ENCODE measurements at places on chromosomes 4 and X.

- no peak for DNase-seq
Observed at GRCh38 chrX:63718010-63718694, 66.9 kb downstream of the ARHGEF9 start.

DNA sequence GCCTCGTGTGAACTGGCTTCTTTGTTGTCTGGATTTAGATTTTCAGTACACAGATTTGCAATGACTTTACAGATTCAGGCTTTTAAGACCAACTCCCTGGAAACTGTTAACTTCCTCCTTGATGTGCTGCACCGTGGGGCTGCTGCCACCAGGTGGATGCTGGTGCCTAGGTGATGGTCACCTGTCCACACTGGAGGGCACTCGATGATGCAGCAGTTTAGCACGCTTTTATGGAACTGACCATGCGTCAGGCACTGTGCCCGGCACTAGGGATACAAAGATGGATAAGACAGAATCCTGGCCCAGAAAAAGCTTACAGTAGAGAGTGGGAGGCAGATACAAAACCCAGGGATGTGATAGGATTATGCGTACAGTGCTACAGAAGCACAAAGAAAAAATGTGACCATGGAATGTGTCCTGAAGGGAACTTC is 180.7 kb downstream of the CEP135 start:
- peak; percentile 22 for DNase-seq

- DNase-seq, result peak; percentile 95
Observed at GRCh38 chr4:53576676-53577372, 14.5 kb downstream of the LNX1 start.

DNA sequence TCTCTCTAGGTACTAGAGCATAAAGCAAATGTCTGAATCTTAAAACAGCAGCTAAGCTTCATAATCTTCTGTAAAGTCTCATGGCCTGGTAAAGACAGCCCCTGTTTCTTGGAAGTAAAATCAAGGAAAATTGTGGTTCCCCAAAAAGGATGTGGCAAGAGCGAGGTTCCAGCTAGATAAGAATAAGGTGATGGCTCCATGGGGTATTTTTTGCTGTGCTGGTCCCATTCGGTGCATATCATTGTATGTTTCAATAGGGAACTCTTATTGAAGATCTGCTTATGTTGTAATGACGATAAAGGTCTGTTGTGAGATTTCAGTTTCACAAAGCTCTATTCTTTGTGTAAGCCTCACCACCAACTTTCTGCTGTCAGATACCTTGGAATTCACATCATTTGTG is 316.9 kb upstream of the NOCT start:
- DNase-seq, result no peak

DNA sequence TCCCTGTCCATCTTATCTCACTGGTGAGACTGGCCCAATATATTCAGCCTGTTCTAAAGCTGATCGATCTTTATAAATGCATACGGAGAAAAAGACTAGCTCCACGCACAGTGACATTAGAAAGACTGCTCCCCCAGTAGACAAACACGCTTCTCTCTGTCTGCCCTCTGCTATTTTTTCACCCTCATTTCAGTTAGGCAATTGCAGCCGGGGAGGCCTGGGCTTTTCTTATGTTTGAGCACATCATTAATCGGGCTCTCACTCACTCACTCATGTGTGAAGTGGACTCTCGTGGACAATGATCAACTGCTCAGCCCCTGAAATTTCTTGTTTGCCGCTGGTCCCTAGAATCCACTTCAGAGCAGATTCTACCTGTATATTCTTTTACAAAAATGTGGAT is 824.7 kb upstream of the TENM3 start:
- no peak for DNase-seq

DNA sequence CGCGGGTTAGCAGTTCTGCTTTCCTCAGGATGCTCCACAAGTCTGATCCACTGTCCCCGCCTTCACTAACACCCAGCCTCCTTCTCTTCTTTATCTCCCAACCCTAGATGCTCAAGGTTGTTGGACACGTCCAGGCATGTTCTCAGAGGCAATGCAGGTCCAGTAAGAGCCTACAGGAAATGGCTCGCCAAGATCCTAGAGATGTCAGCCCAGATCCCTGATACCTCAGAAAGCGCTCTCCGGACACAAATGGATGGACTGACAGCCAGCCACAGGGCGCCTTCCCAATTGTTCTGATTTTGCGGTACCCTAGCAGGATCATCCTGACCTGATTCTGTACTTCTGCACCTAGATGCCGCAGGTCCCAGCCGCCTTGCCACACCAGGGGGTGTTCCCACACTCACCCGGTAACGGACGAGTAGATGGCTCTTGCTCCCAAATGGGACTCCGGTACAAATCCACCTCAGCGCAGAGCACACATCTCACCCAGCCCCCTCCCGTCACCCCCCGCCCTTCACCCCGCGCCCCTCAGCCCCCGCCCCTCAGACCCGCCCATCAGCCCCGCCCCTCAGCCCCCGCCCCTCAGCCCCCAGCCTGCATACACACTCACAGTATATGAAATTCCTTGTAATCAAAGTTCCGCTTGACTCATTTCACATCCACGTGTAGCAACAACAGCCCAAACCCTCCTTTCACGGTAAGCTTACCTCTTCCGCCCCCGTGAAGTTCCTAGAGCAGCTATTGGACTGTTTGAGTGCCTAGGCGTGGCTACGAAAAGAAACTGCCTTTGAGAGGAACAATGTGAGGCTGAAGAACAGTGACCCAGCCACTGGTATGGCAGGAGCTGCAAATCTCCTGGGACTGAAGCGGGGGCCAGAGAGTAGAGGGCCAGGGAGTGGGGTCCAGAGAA is at the start of gene EDA2R:
Gene EDA2R (minus strand): TSS at position 488 of the 910 bp plus-strand sequence. CDS start 23,058 bp downstream, outside the sequence.
- no peak for DNase-seq

DNA sequence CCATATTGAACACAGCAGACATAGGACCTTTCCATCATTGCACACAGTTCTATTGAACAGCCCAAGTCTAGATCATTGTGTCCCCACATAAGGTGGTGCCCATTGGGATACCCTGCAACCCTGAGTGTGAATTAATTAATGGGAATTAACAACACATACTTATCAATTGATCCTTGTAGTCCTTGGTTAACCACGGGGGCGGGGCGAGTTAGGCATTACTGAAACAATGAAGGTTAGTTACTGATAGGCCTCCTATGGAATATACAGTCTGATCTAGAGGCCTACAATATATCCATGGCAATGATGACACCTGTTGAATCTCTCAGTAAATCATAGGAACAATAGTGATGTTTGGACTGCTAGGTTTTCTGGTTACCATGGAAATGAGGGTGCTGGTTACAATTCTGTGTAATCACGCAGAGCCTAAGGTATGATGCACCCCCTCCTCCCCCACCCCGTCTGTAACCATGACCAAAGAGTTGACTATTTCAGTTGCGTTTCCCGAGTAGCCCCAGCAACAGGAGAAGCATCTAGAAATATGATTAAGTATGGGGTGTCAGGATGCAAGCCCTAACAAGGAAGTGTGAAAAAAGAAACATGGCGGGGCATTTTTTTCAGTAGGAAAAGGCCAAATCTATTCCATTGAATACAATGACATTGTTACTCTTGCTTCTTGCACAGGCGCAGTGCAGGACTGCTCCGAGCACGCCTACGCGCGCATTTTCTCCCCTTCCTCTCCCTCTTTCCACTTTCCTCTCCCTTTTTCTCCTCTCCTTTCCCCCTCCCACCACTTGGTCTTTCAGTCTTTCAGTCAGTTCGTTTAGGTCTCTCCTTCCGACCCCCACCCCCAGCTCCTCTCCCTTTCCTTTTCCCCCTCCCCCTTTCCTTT is 677 bp upstream of the NONO start:
- no peak for DNase-seq

Data from LNCaP clone FGC (cell line).